ENCODE measurements at places on chromosomes 13 and 19. TPM values are rescaled to one million over a fixed set of nuclear protein-coding genes. Genes with fewer than 3 reads are reported as not detected.

DNA sequence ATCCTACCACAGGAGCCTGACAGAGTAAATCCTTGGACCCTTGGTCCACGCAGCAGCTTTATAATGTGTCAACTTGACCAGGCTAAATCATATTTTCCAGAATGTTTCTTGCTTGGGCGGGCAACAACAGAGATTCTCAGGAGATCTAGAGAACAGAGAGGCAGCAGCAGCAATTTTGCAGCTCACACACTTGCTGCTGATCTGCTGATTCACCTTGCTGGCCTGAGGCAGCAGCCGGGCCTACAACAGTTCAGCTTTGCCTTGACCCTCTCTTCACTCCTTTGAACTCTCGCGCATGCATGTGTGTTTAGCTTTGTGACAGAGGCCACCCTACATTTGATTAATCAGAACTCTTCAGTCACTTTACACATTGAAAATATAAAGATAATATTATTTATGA, 159.3 kb downstream of the UGGT2 start:
- no peaks in the 10 kb centered on the region for H3K4me1 ChIP-seq
- peaks cover 15% of the 10 kb centered on the region for H3K36me3 ChIP-seq
- no peak overlapping the region for H3K4me3 ChIP-seq
- H3K27me3 ChIP-seq, result no peaks in the 10 kb centered on the region
- H3K27ac ChIP-seq, result no peak overlapping the region

- no peak overlapping the region for H3K4me3 ChIP-seq
- H3K27ac ChIP-seq, result no peak overlapping the region
These were observed 389 bp downstream of the LINGO3 start for GRCh38 chr19:2307518-2308012.

DNA sequence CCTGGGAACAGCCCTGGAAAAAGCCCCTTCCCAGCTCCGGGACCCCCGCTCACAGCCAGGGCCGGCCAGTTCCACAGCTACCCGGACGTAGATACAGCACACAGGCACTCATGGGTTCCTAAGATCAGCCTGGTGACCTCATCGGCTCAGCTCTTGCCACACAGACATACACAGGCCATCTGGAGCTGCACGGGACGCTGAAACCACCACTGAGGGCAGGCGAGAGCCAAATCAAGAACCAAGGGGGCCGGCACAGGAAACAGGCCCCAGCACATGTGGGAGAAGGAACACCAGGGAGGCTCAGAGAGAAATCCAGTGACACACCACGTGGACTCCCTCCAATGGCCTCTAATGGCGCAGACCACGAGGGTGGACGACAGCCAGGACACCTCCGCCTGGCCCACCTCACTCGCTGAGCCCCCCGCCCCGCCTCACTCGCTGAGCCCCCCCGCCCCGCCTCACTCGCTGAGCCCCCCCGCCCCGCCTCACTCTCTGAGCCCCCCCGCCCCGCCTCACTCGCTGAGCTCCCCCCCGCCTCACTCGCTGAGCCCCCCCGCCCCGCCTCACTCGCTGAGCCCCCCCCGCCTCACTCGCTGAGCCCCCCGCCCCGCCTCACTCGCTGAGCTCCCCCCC, 69.7 kb upstream of the C13orf46 start:
- peak; percentile 45 for DNase-seq
- H3K27ac ChIP-seq, result peak overlapping the region; percentile 20
- no peak overlapping the region for H3K4me3 ChIP-seq
- no peaks in the 10 kb centered on the region for H3K27me3 ChIP-seq
- no peaks in the 10 kb centered on the region for H3K4me1 ChIP-seq

GRCh38 chr19:55688422-55689218, 13.6 kb downstream of the EPN1 start:
- no peaks in the 10 kb centered on the region for H3K27me3 ChIP-seq
- H3K27ac ChIP-seq, result peak overlapping the region; percentile 43
- peaks cover 54% of the 10 kb centered on the region for H3K4me1 ChIP-seq
- H3K36me3 ChIP-seq, result peaks cover 99% of the 10 kb centered on the region
- peak overlapping the region; percentile 11 for H3K4me3 ChIP-seq
- DNase-seq, result peak; percentile 92

- H3K27ac ChIP-seq, result no peak overlapping the region
- H3K4me1 ChIP-seq, result peaks cover 31% of the 10 kb centered on the region
- no peaks in the 10 kb centered on the region for H3K27me3 ChIP-seq
These were observed 406.4 kb downstream of the KCNRG start for GRCh38 chr13:50421473-50422130.

DNA sequence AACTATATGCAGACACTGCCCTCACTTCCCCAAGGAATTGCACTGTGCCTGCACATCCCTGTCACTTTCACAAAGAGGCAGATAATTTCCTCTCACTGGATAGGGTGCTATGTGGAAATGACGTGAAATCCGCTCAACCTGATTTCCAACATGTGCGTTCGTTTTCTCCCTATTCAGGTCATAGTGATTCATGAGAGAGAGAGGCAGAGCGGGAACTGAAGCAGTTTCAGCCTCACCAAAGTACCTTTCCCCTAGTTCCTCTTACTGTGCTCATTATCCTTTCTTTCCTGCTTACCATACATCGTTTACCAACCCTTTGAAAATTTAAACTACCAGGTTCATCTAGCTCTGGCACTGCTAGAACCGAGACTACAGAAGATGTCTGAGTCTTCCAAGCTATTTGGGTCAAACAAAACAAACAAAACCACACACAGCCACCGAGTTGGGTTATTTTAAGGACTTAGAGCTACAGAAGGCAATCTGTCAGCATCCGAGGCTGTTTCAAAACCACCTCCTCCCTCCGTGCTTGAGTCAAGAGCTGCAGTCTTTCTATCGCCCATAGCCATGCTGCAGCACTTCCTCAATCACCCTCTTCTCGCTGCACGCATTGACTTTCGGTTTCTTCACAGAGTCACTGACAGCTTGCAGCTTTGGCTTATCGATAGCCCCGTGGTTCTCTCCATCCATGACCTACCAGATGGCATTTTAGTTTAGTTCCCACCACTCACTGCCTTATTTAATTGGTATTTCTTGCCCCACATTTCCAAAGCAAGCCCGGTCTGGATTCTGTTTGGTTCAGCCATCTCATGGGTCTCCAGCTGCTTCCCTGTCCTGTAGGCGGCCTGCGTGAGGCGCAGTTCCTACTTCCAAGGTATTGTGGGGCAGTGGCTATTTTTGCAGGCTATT, 1395.8 kb downstream of the EFNB2 start:
- peak overlapping the region; percentile 42 for H3K27ac ChIP-seq
- H3K27me3 ChIP-seq, result no peaks in the 10 kb centered on the region
- H3K4me1 ChIP-seq, result no peaks in the 10 kb centered on the region
- peak overlapping the region; percentile 32 for H3K4me3 ChIP-seq
- H3K36me3 ChIP-seq, result no peaks in the 10 kb centered on the region

- DNase-seq, result peak; percentile 41
- peaks cover 15% of the 10 kb centered on the region for H3K4me1 ChIP-seq
- H3K27me3 ChIP-seq, result no peaks in the 10 kb centered on the region
- no peak overlapping the region for H3K27ac ChIP-seq
- no peak overlapping the region for H3K4me3 ChIP-seq
- peaks cover 64% of the 10 kb centered on the region for H3K36me3 ChIP-seq
These were observed 8.9 kb downstream of the DEDD2 start for GRCh38 chr19:42208612-42209011.

The UNC13A gene
- total RNA-seq, result 0.73 TPM

The ZNF547 gene
- 3.0 TPM for total RNA-seq

The PINLYP gene
- 4.5 TPM for total RNA-seq

The ACP7 gene
- not detected for total RNA-seq

The ZNF600 gene
- 7.1 TPM for total RNA-seq

The NFKBIB gene
- total RNA-seq, result 21.9 TPM

Measured in stomach (tissue), 19 donors.